ENCODE measurements at places on chromosomes 4 and X.

- no peak for DNase-seq
Observed at GRCh38 chr4:152068866-152069265, 308.1 kb upstream of the GATB start.

DNA sequence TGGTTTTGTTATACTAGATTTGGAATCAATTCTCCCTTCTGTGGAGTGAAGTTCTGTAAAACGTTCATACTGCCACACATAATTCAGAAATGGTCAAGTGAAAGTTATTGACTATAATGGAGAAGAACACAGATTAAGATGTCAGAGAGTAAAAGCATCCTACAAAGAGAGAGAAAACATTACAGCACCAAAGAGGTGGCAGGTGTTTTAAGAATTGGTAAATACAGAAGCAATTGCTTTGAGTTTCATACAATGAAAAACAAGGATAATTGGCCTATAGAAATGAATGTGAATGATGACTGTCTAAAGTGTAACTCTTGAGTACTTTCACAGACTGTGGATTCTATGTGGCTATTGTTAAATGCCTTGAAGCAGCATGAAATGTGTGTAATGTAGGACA, 435.6 kb upstream of the SMIM31 start:
- no peak for DNase-seq

DNA sequence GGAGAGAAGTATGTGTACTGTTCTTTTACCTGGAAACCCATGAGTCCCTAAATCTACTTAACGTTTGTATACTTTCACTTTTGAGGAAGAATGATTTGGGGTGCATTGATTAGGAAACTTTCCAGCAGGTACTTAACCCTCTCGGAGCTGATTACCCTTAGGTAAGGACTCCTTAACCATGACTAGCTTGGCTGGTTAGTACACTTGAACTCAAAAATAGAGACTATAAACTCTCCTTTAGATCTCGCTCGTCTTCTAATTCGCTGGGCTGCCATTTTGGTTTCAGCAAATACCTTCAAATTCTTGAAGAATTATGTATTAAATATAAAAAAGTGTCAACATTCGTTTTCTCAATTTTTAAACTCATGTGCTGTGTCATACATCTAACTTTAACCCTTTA, 2.0 kb downstream of the USP9X start:
- DNase-seq: no peak

GRCh38 chrX:78165425-78165824, 26.0 kb upstream of the TAF9B start:
- DNase-seq: no peak

GRCh38 chrX:52359614-52360232, 9.1 kb upstream of the XAGE2 start:
- no peak for DNase-seq

DNA sequence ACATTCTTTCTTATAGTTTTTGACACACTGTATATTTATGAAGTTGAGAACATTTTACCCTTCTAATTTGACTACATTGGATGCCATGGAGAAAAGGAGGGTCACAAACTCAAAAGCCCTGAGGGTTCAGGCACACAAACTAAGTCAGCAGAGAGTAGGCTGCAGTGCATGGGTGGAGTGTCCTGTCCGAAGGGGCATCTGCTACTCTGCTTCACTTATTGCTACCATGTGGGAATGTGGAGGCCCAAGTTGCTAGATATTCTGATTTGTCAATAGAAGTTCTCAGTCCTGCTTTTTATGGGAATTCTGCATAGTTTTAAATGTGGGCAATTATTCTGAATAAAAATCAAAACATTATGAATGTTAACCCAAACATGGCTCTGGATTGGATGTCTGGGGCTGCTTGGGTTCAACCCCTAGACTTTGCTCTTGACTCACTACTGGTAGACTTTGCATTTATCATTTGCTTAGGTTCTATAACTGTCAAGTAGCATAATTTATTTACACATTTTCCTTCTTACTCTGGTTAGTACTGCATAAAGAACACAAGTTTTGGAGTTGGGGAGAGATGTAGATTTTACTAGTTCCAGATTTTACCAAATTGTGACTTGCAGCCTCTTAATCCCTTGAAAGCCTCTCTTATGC, 255.1 kb downstream of the SPRY1 start:
- DNase-seq: no peak

- no peak for DNase-seq
Observed at GRCh38 chr4:56705966-56706365, 24.9 kb upstream of the HOPX start.

- DNase-seq: no peak
Observed at GRCh38 chr4:152591396-152591795, 55.5 kb upstream of the FBXW7 start.

DNA sequence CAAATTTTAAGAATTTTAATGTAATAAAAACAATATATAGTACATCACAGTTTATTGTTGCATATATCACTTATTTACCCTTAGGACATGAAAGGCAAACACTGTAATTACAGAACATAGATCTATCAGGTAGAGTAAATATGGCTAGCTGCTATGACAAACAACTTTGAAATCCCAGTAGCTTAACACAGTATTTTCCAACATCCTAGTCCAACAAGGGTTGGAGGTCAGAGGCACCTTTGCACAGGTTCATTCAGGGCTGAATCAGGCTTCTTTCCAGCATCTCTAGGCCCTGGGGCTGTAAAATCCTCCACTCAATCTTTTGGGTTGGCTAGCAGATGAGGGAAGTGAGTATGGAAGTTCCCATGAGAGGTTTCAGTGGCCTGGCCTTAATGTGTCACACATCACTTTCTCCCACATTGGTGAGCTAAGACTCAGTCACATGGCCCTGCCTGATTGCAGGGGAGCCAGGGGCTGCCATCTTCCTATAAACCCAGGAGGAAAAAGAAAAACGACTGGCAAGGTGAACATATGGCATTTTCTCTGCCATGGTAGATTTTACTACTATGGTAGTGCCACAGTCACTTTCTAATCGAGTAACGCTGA, 32.9 kb downstream of the HERC6 start:
- no peak for DNase-seq

GRCh38 chr4:118740869-118741268, 55.7 kb downstream of the METTL14 start:
- DNase-seq: no peak

DNA sequence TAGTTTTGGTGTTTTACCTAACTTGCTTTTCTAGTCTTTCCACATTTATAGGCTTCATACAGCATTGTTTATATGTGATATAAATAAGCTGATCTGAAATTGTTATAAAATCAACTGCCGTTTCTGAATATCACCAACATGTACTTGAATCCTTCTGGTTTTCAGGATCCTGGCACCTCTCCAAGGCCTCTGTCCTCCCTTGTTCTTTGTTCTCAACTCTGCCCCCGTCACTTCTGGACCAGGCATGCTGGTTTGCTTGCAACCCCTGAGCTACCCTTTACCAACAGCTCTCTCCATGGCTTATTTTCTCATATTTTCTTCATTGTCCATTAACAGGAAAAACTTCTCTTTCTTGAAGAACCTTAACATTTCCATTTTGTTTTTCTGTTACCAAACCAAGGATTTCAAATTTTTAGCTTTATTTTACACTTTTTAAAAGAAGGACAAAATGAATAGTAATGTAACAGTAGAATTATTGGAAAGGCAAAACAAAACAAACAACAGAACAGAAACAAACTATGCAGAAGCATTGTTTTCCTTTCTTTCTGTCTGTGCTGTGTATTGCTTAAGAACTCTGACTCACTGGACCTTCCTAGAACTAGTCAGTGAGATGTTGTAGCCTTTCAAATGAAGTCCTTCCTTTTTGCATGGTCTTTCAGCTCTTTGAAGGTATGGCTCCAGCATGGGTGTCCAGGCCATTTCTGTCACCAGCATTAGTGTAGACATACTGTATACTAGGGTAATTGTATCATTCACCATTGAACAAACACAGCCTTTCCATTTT, 44.8 kb downstream of the BANK1 start:
- no peak for DNase-seq

- DNase-seq: no peak
Observed at GRCh38 chr4:101238706-101239105, 108.6 kb downstream of the PPP3CA start.

DNA sequence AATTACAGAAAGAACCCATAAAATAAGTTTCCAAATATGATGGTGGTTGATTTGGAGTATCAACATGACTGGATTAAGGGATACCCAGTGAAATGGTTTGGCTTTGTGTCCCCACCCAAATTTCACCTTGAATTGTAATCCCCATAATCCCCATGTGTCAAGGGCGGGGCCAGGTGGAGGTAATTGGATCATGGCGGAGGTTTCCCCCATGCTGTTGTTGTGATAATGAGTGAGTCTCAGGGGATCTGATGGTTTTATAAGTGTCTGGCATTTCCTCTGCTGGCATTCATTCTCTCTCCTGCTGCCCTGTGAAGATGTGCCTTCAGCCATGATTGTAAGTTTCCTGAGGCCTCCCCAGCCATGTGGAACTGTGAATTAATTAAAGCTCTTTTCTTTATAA, 39.1 kb downstream of the WDFY3 start:
- no peak for DNase-seq

- no peak for DNase-seq
Observed at GRCh38 chrX:40298069-40298468, 200.3 kb upstream of the BCOR start.

DNA sequence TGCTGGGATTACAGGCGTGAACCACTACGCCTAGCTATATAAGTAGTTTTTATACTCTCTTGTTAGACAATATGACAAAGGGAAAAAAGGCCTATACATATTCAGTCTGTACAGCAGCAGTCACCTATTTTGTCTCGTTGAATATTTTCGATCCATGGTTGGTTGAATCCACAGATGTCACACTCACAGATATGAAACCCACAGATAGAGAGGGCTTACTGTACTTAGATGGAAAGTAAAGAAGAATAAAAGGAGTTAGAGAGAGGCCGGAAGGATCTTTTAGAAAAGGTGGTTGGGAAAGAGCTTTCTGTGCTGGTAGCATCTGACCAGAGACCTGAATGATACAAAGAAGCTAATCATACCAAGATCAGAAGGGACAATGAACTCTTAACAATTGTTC, 38.3 kb upstream of the SPINK2 start:
- DNase-seq: no peak

- DNase-seq: no peak
Observed at GRCh38 chr4:140268186-140268841, 105.1 kb upstream of the SCOC start.

GRCh38 chr4:155681886-155682285, 15.2 kb downstream of the GUCY1A1 start:
- no peak for DNase-seq

- no peak for DNase-seq
Observed at GRCh38 chr4:118759481-118759880, 74.3 kb downstream of the METTL14 start.

DNA sequence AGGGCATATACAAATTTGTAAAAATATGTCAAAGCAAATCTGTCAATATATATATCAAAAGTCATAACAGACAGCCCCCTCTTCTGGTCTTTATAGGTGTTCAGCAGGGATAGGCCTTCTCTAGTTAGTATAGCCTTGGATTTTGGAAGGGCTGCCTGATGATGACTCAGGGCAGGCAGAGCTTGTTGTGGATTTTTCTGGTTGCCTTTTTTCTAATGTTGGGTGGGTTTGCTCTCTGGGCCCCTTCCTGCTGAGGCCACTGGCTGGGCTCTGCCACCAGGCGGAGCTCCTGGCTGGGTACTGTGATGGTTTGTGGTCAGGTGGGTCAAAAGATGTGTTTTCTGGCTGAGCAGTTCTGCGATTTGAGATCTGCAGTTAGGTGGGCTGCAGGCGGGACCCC, 294.2 kb downstream of the GRIA2 start:
- DNase-seq: no peak

GRCh38 chr4:117135634-117136354, 50.4 kb upstream of the TRAM1L1 start:
- no peak for DNase-seq

DNA sequence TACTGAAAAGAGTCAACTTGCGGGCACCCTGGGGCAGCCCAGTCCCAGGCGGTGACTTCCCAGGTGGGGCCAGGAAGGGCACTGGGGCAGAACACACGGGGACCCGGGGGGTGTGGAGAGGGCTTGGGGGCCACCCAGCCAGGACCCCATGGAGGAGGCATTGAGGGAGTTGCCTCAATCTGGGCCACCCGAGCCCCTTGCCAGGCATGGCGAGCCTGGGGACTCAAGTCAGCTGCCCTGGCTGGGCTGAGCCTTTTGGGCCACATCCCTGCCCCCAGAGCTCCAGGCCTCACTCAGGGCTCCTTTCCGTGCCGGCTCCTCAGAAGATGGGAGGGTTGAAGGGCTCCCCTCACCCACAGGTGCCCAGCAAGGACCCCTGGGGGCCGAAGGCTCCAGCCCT, 6.6 kb upstream of the CPLX1 start:
- no peak for DNase-seq

DNA sequence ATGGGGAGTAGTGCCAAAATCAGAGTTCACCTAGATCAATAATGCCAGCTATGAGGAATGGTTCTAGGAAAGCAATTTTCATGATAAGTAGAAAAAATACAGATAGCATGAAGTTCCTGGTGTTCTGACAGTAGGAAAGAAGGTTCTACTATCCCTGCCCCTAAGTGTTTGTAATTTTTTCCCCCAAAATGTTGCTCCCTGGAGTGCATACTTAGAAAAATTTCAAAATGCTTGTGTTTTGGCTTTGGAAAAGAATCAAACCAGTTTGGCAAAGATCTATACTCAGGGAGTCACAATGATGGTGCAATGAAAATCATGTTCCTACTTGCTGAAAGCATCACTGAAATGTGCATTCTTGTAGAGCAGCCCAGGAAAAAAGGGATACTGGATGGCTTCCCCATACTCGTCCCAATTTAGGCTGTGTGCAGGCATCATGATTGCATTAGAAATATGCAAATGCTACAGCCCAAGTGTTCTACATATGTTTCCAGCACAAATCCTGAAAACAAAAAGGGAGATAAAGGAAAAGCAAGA, 74.7 kb downstream of the LPAR4 start:
- no peak for DNase-seq

DNA sequence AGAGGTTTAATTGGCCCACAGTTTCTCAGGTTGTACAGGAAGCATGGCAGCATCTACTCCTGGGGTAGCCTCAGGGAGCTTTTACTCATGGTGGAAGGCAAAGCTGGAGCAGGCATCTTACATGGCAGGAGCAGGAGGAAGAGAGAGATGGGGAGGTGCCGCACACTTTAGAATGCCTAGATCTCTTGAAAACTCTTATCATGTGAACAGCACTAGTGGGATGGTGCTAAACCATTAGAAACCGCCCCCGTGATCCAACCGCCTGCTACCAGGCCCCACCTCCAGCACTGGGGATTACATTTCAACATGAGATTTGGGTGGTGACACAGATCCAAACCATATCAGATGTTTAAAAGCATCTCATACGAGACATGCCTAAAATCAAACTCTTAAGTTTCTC, 41.6 kb upstream of the SCOC start:
- no peak for DNase-seq

DNA sequence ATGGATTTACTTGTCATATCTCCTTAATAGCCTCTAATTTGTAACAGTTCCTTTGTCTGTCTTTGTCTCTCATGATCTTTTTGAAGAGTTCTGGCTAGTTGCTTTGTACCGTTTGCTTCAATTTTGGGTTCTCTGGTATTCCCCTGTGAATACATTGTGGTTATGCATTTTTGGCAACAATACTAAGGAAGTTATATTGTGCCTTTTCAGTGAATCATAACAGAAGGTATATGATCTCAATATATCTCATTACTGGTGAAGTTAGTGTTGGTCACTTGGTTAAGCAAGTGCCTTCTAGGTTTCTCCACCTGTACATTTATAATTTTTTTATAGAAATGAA, 48.6 kb downstream of the DCLK2 start:
- no peak for DNase-seq

- no peak for DNase-seq
Observed at GRCh38 chr4:137775701-137776100, 243.4 kb upstream of the PCDH18 start.
